ENCODE measurements at places on chromosomes 13 and 19. TPM values are rescaled to one million over a fixed set of nuclear protein-coding genes. Genes with fewer than 3 reads are reported as not detected.

SCGB2B2 gene
- total RNA-seq = 1.3 TPM

FAM216B gene
- total RNA-seq = not detected

KIR3DL2 gene
- not detected for total RNA-seq

OR10H1 gene
- not detected for total RNA-seq

CLIP3 gene
- 72.8 TPM for total RNA-seq

S1PR5 gene
- 0.53 TPM for total RNA-seq

CPT1C gene
- 5.9 TPM for total RNA-seq

GDF15 gene
- 8.3 TPM for total RNA-seq

C1QTNF9B gene
- total RNA-seq = 3.0 TPM

ANKRD27 gene
- total RNA-seq = 37.9 TPM

ATCAY gene
- not detected for total RNA-seq

FCAR gene
- 5.2 TPM for total RNA-seq

ZNF534 gene
- total RNA-seq = 2.3 TPM

TMC4 gene
- 2.9 TPM for total RNA-seq

OLFM2 gene
- 6.9 TPM for total RNA-seq

SSC5D gene
- 13.5 TPM for total RNA-seq

AKAP8L gene
- 109 TPM for total RNA-seq

MISP3 gene
- total RNA-seq = 5.6 TPM

GRCh38 chr19:58024661-58025060, 9.2 kb upstream of the ZSCAN1 start:
- no peak for DNase-seq

DNA sequence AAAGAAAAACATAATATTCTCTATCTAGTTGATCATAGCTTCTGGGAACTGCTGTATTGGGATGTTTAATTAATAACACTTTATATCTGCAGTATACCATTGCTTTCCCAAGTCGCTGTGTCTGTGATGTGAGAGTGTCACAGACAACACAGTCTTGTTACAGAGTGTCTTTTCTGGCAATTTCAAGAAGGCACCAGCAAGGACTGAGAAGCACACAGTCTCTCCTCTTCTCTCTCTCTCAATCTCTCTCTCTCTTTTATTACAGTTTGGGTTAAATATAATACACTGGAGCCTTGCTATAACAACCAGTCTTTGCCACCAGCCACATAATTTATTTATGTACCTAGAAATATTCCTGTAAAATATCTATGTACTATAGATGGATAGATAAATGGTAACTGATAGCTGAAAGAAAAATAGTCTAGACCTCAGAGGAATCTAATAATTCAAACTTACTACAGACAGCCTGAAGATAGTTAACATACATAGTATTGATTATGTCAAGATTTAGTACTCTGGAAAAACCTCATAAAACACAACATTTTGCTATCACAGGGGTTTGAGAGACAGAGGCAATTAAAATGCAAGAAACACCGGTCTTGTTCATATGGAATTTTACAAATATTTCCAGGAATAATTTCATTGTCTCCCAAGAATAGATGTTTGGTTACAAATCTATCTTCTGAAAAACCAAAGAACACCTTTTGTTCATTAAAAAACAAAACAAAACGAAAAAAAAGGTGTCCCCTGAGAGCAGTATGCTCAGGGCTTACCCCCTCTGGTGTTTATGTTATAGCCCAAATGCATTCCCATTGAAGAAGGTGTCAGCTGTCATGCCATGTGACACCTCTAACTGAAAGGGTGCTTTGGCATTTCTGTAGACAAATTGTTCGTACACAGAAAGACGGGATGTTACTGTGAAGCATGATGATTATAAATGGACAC, 507.8 kb downstream of the TBC1D4 start:
- no peak for DNase-seq

DNA sequence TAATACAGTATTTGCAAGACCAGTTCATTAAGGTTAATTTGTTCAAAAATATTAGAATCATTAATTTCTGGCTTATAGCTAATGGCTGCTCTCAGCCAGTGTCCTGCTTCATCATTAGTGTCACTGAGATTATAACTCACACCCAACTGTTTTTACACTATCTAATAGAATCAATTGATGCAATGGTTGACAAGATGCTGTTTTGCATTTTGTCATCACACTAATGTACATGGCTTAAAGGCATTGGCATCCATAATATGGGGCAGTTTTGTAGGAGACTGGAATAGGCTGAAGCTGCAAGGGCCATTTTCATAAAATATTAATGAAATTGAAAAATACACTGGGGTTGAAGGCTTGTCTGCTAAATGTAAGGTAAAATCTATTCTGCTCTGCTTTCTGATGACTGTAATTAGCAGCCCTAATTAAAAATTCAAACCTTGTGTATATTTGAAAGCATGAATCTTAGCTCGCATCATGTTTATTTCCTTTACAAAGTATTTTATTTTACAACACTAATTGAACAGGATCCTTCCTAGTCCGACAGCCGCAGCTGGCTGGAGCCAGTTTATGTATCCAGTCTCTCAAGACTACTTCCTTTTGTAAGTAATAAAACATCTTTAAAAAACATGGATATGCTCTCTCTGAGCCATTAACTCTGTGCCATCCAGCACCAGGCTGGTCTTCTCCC, 296.7 kb downstream of the POU4F1 start:
- DNase-seq = no peak

DNA sequence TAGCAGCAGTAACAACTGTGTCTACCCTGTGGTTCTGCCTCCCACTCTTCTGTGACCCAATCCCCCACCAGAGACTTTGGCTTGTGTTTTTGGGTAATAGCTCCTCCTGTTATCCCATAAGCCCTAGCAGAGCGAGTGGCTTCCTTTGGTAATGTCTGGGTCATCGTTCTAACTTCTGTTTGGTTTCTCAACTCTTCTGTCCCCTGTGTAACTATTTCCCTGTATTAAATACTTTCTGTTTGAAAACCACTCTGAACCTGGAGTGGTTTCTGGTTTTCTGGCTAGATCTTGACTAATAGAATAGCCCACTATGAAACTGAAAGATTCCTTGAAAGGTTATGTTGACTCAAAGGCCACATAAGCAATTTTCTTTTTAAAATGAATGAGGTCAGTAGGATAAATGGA, 350.0 kb downstream of the DCT start:
- DNase-seq = no peak

GRCh38 chr13:59354665-59355369, 808.9 kb downstream of the DIAPH3 start:
- DNase-seq = no peak

- no peak for DNase-seq
Measured at GRCh38 chr13:40170091-40170490, 496.4 kb downstream of the FOXO1 start.

GRCh38 chr13:38024431-38024830, 154.9 kb upstream of the TRPC4 start:
- no peak for DNase-seq

- no peak for DNase-seq
Measured at GRCh38 chr13:89281331-89281730, 1610.2 kb downstream of the SLITRK5 start.

DNA sequence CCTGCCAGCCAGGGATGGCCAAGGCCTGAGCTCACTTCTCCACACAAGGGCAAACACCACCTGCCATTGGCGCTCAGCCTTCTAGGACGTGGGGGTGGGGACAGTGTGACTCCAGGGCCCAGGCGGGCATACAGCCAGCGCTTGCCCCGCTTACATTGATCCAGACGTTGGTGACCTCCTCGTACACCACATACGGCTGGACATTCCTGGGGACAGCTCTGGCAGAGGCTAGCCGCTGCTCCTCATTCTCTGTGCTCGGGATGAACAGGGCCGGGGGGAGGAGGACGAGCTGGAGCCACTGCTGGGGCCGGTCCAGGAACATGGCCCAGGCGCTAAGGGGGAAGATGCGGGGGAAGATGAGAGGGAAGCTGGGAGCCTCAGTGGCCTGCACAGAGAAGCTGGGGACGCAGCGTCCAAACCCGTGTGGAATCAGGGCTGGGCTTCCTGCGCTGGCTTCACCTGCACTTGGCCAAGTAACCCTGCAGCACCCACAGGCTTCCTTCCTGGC, 25.1 kb upstream of the MYDGF start:
- DNase-seq = no peak

GRCh38 chr19:33699754-33700407, 78.1 kb downstream of the CHST8 start:
- no peak for DNase-seq

GRCh38 chr19:55443045-55443823, at the start of gene SHISA7:
SHISA7 (minus strand) TSS chr19:55443300; CDS start chr19:55442863, 437 bp downstream.
- no peak for DNase-seq

GRCh38 chr19:55638864-55639359, 1.9 kb upstream of the ZNF580 start:
- no peak for DNase-seq

- no peak for DNase-seq
Measured at GRCh38 chr19:28333909-28334308, 879.0 kb downstream of the UQCRFS1 start.

- no peak for DNase-seq
Measured at GRCh38 chr19:46998445-46999125, 21.1 kb upstream of the NPAS1 start.

DNA sequence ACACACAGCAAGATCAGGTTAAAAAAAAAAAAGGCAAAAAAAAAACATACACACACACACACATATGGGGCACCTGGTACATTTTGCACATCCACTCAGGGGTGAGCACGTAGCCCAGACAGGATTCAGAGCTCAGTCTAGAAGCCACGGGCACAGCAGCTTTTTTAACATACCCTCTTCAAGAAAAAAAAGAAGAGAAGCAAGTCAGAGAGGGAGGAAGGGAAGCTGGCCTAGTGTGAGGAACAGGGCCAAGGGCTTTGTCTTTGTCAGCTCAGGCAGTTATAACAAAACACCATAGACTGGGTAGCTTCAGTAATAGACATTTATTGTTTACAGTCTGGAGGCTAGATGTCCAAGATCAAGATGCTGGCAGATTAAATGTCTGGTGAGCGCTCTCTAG, 2.3 kb upstream of the TPM4 start:
- DNase-seq = peak; percentile 50

GRCh38 chr13:99326012-99326411, 18.8 kb upstream of the GPR183 start:
- no peak for DNase-seq

- DNase-seq = no peak
Measured at GRCh38 chr13:101869553-101869952, 417.1 kb downstream of the ITGBL1 start.

GRCh38 chr13:77893066-77893465, 25.6 kb downstream of the EDNRB start:
- no peak for DNase-seq

- DNase-seq = no peak
Measured at GRCh38 chr13:85995788-85996418, 196.7 kb upstream of the SLITRK6 start.

DNA sequence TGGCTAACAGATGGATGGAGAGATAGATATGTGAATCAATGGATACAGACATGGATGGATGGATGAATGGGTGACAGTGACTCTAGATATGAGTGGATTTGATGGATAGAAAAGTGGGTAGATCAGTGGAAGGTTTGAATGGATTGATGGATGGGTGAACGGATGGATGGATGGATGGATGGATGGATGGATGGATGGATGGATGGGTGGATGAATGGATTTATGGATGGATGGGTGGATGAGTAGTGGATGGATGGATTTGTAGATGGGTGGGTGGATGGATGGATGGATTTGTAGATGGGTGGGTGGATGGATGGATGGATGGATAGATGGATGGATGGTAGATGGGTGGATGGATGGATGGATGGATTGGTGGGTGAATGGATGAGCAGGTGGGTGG, 6.8 kb downstream of the CELF5 start:
- no peak for DNase-seq

- no peak for DNase-seq
Measured at GRCh38 chr13:98072476-98072875, 70.4 kb upstream of the FARP1 start.

DNA sequence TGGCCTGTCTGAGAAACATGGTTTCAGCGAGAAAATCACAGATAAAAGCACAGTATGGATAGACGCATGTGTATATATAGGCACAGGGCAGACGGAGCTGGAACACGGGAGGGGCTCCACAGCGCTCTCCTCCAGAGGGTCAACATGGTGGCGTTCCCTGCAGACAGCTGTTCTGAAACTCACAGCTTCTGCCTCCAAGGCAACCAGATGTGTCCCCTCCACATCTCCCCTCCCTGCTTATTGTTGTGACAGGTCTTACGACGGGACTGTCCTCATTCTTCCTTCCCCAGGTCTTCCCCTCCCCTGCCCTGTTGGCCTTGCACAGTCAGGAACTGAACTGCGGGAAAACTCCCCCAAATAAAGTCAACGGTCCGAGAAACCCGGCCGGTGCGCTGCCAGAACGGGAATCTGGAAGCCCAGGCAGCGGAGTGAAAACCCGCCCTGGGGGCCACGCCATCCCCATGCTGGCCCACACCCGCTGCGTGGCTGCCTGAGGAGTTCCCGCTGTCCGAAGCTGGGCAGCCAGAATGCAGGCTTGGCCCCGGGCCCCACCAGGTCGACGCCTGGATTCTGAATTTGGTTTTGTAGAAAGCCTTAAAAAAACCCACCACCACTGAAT, 2.6 kb upstream of the TIMM13 start:
- DNase-seq = no peak

GRCh38 chr13:59842507-59842906, 321.2 kb downstream of the DIAPH3 start:
- DNase-seq = no peak

GRCh38 chr13:23129331-23129730, 51.4 kb upstream of the SGCG start:
- no peak for DNase-seq

- DNase-seq = no peak
Measured at GRCh38 chr19:12015015-12015752, 20.3 kb downstream of the ZNF433 start.

DNA sequence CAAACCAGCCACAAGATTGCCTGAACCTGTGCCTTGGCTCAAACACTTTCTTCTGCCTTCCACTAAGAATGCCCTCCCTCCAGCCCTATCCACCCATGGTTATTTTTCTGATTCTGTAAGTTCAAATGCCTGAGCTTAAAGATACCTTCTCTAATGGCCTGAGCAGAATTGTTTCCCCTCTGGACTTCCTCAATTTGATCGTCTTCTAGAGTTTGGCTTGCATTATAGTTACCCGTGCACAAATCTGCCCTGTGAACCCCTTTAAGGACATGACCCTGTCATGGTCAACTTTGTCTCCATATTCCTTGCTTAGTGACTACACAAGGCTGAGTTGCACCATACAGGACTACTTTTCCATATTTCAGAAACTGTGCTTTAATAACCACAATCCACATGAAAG, 481.0 kb downstream of the FOXO1 start:
- no peak for DNase-seq

All from sciatic nerve (tissue), 2 donors.